H1 (cell line): ENCODE measurements at places on chromosomes 2 and 18. TPM values are rescaled to one million over a fixed set of nuclear protein-coding genes. Genes with fewer than 3 reads are reported as not detected.

- DNase-seq = no peak
Observed at GRCh38 chr2:196241175-196241574, 69.8 kb upstream of the STK17B start.

- DNase-seq = no peak
Observed at GRCh38 chr2:43105586-43106558, 120.5 kb downstream of the ZFP36L2 start.

Gene MRO
- polyA plus RNA-seq = 0.44 and 0.65 TPM in 2 replicates

- no peak for DNase-seq
Observed at GRCh38 chr2:154697418-154698252, 860 bp upstream of the KCNJ3 start.

Gene SIX2
- polyA plus RNA-seq = 0.47 and 0.77 TPM in 2 replicates

- DNase-seq = no peak
Observed at GRCh38 chr2:65013776-65014175, 24.6 kb downstream of the SLC1A4 start.

- no peak for DNase-seq
Observed at GRCh38 chr2:33229646-33230045, 246.8 kb upstream of the RASGRP3 start.

- DNase-seq = no peak
Observed at GRCh38 chr2:96809951-96810782, 5.9 kb upstream of the CNNM3 start.

DNA sequence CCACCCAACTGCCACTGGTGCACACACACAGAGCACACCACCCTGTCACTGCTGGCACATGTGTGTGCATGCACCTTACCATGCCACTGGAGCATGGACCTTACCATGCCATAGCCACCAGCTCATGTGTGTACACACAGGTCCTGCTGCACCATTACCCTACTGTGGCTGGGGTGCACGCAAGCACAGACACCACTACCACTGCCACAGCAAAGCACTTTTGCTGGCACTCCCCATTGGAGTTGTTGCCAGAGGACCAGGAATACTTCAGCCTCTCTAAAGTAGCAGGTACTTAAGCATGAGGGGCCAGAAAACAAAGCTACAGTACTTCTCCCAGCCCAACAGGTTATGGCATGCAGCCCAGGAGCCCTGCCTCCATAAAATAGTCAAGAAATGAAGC, 404.8 kb downstream of the MBD2 start:
- no peak for DNase-seq

DNA sequence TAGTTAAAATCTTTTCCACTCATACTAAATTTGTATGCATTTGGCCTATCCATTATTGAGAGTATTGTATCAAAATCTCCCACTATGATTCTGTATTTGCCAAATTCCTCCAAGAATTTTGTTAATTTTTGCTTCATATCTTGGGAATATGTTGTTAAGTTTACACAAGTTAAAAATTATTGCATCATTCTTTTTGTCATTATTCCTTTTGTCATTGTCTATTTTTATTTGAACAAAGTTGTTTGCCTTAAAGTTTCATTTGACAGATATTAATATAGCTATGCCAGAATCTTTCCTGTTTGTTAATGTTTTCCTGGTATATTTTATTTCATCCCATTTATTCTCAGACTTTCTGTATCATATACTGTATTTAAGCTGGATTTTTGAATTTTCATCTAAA, 41.3 kb downstream of the LOXHD1 start:
- DNase-seq = no peak

DNA sequence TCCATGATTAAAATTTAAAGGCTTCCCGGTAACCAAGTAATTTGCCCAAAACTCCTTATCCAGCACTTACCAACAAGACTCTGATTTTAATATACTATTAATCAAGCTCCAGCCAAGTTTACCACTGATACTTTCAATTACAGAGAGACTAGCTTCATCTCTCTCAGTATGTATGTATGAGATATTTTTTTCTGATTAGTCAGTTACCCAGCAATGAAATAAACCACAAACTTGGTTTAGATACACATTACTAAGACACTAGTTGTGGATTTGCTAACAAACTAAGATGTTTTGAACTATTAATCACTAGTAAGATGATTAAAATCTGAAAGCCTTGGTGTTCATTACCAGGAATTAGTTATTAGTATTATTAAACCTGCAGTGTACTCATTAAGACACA, 1272.2 kb upstream of the ACVR2A start:
- DNase-seq = no peak

- no peak for DNase-seq
Observed at GRCh38 chr18:74935434-74935833, 273.5 kb downstream of the PTGR3 start.

- DNase-seq = no peak
Observed at GRCh38 chr2:8030573-8031303, 651.1 kb upstream of the ID2 start.

DNA sequence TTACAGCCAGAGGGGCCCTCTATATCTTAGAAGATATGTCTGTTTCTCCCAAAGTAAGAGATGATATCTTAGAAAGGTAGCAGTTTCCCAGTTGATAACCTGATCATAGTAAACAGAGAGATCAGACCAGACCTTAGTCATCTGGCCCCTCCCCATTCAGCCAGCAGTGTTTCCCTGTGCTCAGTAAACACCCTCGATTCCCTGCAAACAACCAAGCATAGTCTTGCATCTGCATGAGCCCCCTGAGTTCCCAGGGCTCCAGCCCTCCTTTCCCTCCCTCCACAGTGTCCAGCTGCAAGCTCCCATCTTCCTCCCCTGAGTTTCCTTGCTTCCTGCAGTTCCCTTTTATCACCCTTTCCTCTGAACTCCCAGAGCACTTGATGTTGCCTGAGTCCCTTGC, 20.3 kb downstream of the NRP2 start:
- no peak for DNase-seq

Gene KLHL41
- polyA plus RNA-seq = not detected in 2 replicates

DNA sequence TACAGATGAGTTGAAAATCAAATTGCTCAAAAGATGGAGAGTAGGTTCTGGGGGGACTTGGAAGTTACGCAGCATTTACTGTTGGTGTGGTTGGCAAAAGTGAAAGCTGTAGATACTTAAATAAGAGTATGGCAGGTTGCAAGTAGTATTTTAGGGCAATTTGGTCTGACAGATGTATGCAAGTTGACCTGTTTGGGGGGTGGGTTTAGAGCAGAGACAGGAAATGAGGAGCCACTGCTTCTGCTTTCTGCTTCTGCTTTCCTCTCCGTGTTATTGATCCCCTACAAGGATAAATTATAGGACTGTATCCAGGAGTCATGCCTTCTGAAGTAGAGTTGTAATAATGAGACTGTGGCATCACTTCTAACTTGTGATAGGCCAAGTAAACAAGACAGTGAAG, 71.2 kb downstream of the EPAS1 start:
- no peak for DNase-seq

- DNase-seq = no peak
Observed at GRCh38 chr18:13613591-13614501, 112.5 kb downstream of the FAM210A start.

Gene HAAO
- 7.0 and 9.5 TPM in 2 replicates for polyA plus RNA-seq

Gene GKN1
- not detected in 2 replicates for polyA plus RNA-seq

GRCh38 chr2:134500211-134500935, 218.4 kb downstream of the TMEM163 start:
- no peak for DNase-seq

DNA sequence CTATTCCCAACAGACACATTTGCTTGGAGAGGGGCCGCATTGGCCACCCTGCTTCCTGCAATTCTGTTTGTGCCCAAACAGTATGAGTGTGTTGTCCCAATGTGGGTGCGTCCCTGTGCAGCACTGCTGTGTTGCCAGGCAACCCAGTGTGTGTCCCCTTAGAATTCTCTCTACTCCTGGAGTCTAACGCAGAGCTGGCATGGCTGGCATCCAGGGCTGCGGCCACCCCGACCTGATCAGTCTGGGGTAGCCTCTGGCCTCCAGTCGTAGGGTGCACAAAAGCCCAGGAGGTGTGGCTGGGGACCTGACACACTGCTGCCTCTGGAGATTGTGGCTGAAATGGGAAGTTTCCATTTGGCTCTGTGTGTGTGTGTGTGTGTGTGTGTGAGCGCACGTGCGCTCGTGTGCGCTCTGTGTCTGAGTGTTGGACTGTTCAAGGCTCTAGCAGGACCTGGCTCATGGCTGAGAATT, 48.0 kb downstream of the TEX44 start:
- no peak for DNase-seq

GRCh38 chr2:143071185-143071876, 57.9 kb upstream of the ARHGAP15 start:
- DNase-seq = no peak

Gene MAP3K19
- not detected in 2 replicates for polyA plus RNA-seq

GRCh38 chr2:168120730-168121129, 126.7 kb downstream of the STK39 start:
- DNase-seq = no peak

DNA sequence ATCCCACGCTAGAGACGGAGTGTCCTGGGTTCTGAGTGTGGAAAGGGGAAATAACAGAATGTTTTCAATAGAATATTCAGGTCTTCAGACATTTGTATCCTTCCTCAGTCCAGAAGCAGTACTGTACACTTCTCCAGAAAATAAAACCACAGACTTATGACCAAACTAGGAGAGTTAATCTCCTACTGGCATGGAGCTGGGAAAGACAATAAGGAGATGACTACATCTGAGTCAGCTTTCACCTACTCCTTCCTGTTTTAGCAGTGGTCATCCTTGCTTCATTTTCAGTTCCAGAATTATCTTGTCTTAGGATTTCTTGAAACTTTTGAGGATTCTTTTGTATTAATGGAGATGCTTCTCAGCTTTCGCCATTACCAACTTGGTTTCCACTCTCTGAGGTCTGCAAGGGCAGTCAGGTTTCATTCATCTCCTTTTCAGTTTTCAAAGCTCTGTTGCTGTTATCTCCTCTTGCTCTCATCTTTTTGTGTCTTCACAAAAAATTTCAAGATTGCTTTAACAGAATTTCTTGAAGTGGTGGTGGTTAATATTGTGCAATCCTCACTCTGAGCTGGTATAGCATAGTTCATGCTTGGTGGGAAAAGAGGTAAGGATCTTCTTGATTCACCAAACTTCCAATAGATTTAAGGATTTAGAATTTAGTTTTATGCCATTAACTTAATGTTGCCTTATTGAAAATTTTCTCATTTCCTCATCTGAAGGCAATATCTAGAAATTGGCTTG, 23.7 kb upstream of the NR4A2 start:
- DNase-seq = no peak

- DNase-seq = peak; percentile 34
Observed at GRCh38 chr2:143110758-143111428, 18.3 kb upstream of the ARHGAP15 start.

- DNase-seq = no peak
Observed at GRCh38 chr2:189002079-189002478, 27.9 kb downstream of the COL3A1 start.

DNA sequence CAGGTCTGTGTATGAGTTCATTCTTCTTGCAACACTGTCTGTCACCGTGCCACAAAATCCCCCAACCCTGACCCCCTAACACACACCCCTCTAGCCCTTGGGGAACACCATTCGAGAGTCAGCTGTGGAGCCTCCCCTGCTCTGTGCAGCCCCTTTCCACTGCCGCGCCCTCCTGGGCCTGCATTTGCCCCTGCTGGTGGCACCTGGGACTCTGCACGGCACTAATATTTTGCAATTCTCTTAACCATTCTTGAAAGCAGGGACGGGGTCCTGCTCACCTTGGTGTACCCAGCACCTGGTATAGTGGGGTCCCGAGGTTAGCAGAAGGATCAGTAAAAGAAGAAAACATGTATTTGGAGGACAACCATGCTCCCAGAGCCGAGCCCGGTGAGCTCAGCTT, 124.0 kb downstream of the HDAC4 start:
- no peak for DNase-seq

Gene CIDEA
- polyA plus RNA-seq = 0.06 TPM in 1 of 2 replicates, not detected in the other

Gene MOGAT1
- polyA plus RNA-seq = 0.11 TPM in 2 replicates

DNA sequence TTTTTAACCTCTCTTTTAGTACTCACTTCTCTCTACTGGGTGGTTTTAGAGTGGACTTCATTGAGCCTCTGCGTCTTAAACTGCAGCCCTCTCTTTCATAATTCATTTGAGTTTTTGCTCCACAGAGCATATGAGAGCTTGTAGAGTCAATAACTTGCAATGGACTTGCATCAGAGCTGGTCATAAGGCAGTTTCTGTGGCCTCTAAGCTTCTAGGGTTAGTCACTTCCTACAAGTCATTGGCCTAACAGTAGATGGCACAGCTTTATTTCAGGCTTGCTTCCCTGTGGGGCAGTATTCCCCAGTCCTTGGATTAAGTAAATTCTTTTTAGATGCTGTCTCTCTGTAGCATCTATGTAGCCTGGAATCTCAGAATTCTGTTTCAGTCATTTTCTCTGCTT, 1435.7 kb downstream of the LRP1B start:
- no peak for DNase-seq

Gene NEU2
- polyA plus RNA-seq = 0.12 TPM in 1 of 2 replicates, not detected in the other

Gene SNRNP200
- 289 and 302 TPM in 2 replicates for polyA plus RNA-seq

- DNase-seq = no peak
Observed at GRCh38 chr2:178101321-178102079, 10.7 kb upstream of the RBM45 start.

GRCh38 chr2:107717661-107718060, 109.0 kb upstream of the RGPD4 start:
- no peak for DNase-seq

- no peak for DNase-seq
Observed at GRCh38 chr18:31626409-31626808, 34.7 kb downstream of the TTR start.

- no peak for DNase-seq
Observed at GRCh38 chr2:46701152-46701551, 214.5 kb downstream of the MCFD2 start.

- no peak for DNase-seq
Observed at GRCh38 chr2:207136874-207137273, 28.9 kb downstream of the KLF7 start.

DNA sequence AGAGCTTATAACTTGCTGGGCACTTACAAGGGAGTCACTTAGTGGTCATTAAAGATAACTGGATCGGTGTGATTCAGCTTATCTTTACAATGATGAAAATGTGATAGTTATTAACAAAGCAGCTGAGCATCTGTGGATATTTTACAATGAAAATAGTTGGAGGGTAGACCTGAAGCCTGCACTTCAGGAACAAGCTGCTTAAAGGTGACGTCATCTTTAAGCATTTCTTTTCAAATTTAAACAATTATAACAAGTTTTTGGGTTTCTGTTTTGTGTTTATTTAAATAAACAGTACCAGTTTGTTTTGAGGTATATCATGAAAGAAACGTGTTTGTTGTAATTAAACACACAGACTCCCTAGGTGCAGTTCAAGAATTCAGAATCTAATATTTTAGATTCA, 513.9 kb downstream of the ZNF516 start:
- no peak for DNase-seq

Gene BMP10
- not detected in 2 replicates for polyA plus RNA-seq

GRCh38 chr2:190947141-190947540, 66.5 kb downstream of the GLS start:
- DNase-seq = no peak

- no peak for DNase-seq
Observed at GRCh38 chr18:21513292-21513691, 87.2 kb downstream of the ESCO1 start.

DNA sequence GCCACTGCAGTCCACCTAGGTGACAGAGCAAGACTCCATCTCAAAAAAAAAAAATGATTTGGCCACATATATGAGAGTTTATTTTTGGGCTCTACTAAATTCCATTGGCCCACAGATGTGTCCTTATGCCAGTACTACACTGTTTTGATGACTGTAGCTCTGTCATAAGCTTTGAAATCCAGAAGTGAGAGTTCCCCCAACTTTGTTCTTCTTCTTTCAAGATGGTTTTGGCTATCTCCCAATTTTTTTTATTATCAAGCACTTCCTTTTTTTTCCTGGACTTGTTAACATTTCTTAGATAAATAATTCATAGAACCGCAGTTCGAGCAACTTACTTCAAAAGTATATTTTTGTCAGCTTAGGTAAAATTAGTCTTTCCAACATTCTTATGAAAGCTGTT, 96.9 kb downstream of the TSHZ1 start:
- no peak for DNase-seq
